ENCODE measurements at places on chromosomes 2 and 18.

GRCh38 chr2:234472155-234472554 is 24.7 kb downstream of the ARL4C start:
- no peak for DNase-seq

DNA sequence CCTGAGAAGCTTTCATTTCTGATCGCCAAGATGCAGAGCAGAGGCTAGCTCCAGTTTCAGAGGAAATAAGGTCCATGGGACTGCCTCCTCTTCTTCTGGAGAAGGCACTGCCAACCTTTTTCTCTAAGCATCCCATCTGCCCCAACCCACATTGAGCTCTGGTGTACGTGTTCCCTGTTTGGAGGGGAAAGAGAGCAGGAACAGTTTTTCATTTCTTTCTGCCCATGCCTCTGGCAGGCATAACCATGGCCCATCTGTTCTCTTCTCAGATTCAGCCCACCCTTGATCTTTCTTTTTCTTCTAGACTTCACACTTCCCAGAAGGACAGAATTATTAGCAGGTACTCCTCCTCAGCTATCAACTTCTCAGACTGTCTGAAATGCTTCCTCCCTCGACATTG is 1110.3 kb upstream of the KLHL29 start:
- no peak for DNase-seq

DNA sequence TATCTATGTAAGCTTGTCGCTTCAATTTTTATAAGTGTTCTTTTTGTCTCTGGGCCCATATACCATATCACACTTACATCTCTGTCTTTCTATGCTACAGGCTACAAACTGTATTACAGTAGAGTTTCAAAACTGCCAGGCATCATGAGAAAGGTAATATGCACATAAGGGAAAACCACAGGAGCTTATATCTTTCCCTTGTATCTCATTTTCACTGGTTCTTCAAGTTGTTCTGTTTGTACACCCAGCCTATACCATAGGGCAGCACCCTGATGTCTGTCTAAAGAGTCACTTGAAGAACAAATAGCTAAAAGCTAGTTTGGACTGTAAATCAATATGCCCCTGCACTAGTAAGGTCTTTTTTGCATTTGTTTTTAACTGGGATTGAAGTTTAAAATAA is 366.7 kb downstream of the FIGN start:
- no peak for DNase-seq

DNA sequence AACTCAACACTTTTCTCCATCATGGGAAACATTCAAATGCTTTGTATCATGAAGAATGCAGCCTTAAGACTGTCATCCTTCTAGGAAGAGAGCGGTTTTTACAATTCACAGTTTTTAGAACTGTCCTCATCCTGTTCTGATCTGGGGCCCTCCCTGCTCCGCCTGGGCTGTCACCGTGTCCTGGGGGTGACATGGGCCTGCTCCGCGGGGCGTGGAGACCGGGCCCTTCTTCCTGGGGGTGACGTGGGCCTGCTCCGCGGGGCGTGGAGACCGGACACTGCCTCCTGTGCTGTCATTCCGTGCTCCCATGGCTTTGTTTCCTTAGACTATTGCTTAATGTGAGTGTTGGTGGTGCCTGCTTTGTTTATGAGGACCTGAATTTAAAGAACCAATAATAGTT is 122.8 kb downstream of the TMEM18 start:
- DNase-seq = no peak
